ENCODE measurements at places on chromosomes 1 and 21. TPM values are rescaled to one million over a fixed set of nuclear protein-coding genes. Genes with fewer than 3 reads are reported as not detected.

Gene OR10K1
- total RNA-seq = not detected

- H3K27ac ChIP-seq = no peak overlapping the region
- no peaks in the 10 kb centered on the region for H3K4me1 ChIP-seq
- no peak overlapping the region for H3K4me3 ChIP-seq
- DNase-seq = no peak
Measured at GRCh38 chr1:17950728-17951127, 156.9 kb upstream of the IGSF21 start.

GRCh38 chr21:30269803-30270530, 12.8 kb downstream of the KRTAP24-1 start:
- no peaks in the 10 kb centered on the region for H3K27me3 ChIP-seq
- H3K36me3 ChIP-seq = no peaks in the 10 kb centered on the region
- no peaks in the 10 kb centered on the region for H3K4me1 ChIP-seq
- H3K4me3 ChIP-seq = no peak overlapping the region

DNA sequence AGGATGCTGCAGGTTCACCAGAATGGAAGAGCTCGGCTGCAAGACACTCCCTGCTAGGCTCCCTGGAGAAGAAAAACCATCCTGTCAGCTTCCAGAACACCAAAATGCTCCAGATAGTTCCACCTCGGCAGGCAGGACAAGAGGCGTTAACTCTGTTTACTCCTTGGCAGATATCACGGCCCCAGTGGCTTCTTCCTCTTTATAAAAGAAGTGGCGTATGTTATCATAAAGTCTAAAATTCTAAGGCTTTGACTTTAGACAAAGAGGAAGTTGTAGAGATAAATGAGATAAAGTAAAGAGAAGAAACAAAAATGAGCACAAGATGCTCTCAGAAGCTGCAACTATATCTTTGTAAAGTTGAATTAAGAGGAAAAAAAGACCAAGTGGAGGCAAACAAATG, 24.3 kb upstream of the MTF1 start:
- H3K36me3 ChIP-seq = peaks cover 39% of the 10 kb centered on the region
- H3K27me3 ChIP-seq = no peaks in the 10 kb centered on the region
- no peak overlapping the region for H3K4me3 ChIP-seq

Gene CD101
- not detected for total RNA-seq
